ENCODE measurements at places on chromosomes 4 and X. TPM values are rescaled to one million over a fixed set of nuclear protein-coding genes. Genes with fewer than 3 reads are reported as not detected.

GRCh38 chr4:11019451-11020240, 335.1 kb upstream of the CLNK start:
- DNase-seq, result no peak

DNA sequence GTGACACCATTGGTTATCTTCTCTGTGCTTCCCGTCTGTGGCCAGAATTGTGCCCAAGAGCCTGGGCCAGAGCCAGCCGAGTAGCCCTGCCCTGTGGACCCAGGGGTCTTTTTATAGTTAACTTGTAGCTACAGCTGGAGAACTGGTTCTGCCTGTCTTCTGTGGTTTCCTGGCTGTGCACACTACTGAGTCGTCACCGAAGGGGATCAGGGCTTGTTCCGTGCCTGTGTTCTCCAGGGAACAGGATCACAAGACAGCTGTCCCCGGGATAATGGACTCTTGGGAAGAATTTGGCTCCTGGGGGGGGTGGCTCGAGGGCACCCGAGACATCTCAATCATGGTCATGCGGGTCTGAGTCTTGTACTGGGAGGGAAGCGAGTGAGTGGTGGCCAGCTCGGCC, 22.1 kb upstream of the OPN1LW start:
- no peak for DNase-seq

DNA sequence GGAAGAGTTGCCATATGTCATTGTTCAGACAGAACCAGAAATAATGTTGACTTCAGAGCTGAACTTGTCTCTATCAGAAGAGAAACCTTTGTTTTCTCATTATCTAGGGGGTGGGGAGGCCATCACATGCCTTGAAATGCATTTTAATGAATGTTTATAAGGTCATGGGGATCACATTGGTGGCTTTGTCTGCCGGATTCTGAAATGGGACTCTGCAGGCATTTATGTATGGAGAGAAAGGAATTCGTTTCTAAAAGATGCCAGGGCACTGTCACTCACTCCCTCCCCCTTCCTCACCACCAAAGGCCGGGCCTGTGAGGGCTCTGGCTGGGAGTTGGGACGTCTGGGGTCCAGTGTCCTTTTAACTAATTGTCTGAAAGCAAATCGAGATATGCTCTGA, 102.2 kb downstream of the MAMLD1 start:
- peak; percentile 57 for DNase-seq

Gene ETDA
- total RNA-seq, result not detected
